ENCODE measurements at places on chromosomes 1 and 21. TPM values are rescaled to one million over a fixed set of nuclear protein-coding genes. Genes with fewer than 3 reads are reported as not detected.

ZBTB8B gene
- not detected for total RNA-seq

CDC20 gene
- total RNA-seq: 0.78 TPM

EXTL1 gene
- total RNA-seq: not detected

ERICH3 gene
- 0.15 TPM for total RNA-seq

HPCAL4 gene
- total RNA-seq: 0.08 TPM

PROK1 gene
- total RNA-seq: not detected

PLA2G2F gene
- total RNA-seq: not detected

BPNT1 gene
- 17.9 TPM for total RNA-seq

GPR52 gene
- 1.0 TPM for total RNA-seq

OR6N1 gene
- not detected for total RNA-seq

CD164L2 gene
- not detected for total RNA-seq

- DNase-seq: no peak
Observed at GRCh38 chr21:40765811-40766210, 81.1 kb downstream of the DSCAM start.

- no peak for DNase-seq
Observed at GRCh38 chr1:152044386-152044785, 7.6 kb upstream of the S100A11 start.

- DNase-seq: no peak
Observed at GRCh38 chr1:40802742-40803113, 19.1 kb downstream of the KCNQ4 start.

DNA sequence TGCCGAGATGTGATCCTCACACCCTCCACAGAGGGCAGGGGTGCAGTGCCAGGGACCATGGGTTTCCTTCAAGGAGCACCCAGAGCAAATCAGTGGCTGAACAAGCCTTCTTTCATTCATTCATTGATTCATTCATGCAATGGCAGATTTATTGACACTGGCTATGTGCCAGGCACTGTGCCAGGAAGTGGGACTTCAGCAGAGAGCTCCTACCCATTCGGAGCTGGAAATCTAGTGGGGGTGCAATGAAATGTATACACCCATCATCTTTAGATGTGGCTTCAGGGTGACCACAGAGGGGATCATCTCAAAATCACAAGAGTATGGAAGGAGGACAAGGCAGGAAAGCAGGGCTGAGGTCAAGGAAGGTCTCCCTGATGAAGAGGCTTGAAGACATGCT is 18.9 kb downstream of the SLC6A9 start:
- no peak for DNase-seq

DNA sequence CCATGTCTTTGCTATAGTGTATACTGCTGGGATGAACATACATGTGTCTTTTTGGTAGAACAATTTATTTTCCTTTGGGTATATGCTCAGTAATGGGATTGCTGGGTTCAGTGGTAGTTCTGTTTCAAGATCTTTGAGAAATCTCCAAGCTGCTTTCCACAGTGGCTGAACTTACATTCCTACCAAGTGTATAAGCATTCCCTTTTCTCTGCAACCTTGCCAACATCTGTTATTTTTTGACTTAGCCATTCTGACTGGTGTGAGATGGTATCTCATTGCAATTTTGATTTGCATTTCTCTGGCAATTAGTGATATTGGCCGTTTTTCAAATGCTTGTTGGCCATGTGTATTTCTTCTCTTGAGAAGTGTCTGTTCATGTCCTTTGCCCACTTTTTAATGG is 37.5 kb upstream of the ANGPTL1 start:
- no peak for DNase-seq

DNA sequence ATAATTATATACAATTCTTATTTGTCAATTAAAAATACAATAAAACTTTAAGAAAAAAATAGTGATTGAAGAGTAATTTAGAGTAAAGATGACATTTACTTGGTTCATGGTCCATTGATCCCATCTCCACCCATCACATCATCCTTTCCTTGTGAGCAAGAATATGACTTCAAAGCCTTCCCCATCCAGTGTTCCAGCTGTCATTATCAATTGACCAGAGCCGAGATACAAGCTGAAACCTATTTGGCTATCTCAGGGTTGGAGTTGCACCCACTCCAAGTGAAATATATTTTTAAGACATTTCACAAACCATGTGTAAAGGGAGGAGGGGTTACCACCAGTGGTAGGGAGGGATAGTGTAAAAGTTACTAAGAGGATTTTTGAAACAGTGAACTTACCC is 428.9 kb upstream of the C1orf87 start:
- DNase-seq: no peak

DNA sequence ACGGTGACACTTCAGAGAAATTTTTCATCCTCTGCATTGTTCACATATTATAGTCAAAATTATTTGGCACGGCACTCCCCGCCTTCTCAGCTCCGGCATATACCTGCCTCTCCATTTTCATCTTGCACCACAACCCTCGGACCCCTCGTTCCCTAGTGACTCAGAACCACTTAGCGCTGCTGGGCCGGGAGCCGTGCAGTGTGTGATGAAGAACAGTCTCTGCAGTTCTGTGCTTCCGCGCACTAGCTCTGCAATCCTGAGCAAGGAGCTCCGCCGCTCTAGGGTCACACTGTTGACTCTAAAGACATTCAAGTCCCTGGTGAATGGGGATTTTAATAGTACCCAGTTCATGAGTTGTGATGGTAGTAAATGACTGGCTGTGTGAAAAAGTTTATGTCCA is 221.2 kb downstream of the SLC35F3 start:
- DNase-seq: no peak

- DNase-seq: no peak
Observed at GRCh38 chr1:8560611-8561544, 243.0 kb downstream of the SLC45A1 start.

DNA sequence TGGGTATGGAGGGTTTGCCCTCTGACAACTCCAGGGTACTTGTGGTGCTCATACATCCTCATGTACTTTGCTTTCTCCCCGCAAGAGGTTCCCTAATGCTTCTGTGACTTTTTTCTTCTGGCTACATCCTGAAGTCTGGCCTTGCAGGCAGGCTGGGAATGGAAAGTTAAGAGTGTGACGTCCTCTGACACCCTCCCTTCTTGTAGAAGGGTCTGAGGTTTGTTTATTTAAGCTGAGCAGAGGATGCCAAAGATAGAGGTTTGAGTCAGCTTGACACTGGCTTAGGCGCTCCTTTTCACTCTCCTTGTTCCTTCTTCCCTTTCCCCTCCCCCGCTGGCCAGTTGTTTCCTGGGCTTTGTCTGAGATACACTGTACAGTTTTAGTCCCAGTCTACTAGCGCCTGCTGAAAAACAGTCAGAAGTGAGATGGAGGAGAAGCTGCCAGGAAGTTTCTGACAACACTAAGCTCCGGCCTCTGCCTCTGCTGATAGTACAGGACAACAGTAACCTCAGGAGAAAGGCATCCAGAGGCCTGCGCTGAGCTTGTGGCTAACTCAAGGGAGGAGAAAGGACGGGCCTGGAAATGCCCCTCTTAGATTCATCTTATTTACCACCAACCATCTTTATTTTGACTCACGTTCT is at the start of gene MACF1:
Gene MACF1, plus strand, starts transcription at position 255 of the 641 bp plus-strand sequence. Its CDS starts 328 bp downstream, at position 583.
- no peak for DNase-seq

DNA sequence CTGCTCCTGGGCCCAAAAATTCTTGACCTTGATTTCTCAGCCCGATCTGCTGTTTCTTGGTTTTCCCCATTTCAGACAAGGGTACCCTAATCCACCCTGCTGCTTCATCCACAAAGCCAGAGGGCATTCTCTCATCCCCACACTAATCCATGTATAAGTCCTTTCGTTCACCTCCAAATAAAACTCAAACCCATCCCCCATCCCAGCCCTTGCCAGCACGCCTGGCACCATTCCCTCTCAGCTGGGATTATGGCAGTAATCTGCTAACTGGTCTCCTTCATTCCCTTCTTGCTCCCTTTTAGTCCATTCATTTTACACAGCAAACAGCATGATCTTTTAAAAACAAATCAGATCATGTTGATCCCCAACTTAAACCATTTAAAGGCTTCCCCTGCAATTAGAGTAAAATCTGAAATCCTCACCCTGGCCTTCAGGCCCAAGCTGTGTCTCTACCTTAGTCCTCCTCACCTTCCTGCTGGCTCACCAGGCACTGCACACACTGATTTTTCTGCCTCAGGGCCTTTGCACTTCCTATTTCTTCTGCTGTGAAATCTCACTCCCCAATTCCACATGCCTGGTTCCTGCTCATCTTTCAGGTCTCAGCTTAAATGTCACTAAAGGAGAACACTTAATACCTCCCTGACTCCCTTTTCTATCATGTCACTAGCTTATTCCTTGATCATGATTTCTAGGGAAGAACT is 12.2 kb upstream of the TRNP1 start:
- DNase-seq: no peak

GRCh38 chr1:158961178-158961577 is 29.8 kb downstream of the PYHIN1 start:
- no peak for DNase-seq

GRCh38 chr1:11563560-11564069 is 84.7 kb downstream of the DISP3 start:
- DNase-seq: no peak

- no peak for DNase-seq
Observed at GRCh38 chr1:3981261-3981660, 81.2 kb upstream of the C1orf174 start.

GRCh38 chr1:19034721-19035120 is 78.2 kb upstream of the IFFO2 start:
- DNase-seq: no peak

DNA sequence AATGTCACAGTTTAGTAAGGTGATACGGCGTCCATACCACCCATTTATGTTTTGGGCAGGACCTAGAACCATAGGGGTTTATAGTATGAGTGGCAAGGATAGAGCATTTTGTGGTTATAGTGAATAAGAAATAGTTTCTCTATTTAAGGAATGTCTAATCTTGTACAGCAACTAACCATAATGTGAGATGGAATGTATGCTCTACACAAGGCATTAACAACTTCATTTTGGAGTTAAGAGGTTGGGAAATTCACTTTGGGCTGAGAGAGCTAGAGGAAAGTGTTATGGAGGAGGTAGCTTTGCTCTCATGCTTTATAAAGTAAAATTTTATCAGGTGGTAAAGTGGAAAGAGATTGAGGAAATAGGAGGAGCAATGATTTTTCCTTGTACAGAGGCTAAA is 3.0 kb upstream of the MCL1 start:
- no peak for DNase-seq
